Astrocyte of the hippocampus (primary cell): ENCODE measurements at places on chromosomes 5 and 9.

GRCh38 chr5:83931969-83932368 is 211.3 kb upstream of the HAPLN1 start:
- DNase-seq, result no peak

DNA sequence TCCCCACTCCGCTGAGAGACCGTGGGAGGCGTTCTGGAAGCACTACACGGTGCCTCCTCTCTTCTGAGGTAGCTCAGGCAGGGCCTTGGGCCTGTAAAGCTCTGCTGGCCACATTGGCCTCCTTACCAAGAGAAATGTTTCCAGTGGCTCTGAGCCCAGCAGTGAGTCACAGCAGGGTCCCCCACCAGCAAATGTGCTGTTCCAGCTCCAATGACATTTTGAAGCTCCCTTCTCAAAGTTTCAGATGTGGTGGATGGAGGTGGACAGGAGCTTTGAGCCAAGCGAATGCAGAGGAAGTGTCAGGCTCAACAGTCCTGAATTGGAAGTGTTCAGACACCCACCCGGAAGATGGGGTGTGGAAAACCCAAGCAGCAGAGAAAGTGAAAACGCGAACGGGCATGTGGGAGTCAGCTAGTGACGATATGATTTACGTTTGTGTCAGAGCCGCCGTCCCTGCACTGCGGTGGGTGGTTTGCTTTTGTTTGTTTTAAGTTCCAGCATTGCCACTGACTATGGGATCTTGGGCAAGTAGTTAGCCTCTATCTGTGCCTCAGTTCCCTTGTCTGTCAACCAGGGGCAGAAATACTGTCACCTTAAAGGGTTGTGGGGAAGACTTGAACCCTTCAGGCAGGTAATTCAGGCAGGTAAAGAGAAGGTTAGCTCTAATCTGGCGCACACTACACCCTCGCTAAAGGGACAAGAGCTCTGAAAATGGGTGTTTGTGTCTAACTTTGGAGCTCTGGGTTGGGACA is 38.2 kb downstream of the C5orf15 start:
- DNase-seq, result peak; percentile 86

DNA sequence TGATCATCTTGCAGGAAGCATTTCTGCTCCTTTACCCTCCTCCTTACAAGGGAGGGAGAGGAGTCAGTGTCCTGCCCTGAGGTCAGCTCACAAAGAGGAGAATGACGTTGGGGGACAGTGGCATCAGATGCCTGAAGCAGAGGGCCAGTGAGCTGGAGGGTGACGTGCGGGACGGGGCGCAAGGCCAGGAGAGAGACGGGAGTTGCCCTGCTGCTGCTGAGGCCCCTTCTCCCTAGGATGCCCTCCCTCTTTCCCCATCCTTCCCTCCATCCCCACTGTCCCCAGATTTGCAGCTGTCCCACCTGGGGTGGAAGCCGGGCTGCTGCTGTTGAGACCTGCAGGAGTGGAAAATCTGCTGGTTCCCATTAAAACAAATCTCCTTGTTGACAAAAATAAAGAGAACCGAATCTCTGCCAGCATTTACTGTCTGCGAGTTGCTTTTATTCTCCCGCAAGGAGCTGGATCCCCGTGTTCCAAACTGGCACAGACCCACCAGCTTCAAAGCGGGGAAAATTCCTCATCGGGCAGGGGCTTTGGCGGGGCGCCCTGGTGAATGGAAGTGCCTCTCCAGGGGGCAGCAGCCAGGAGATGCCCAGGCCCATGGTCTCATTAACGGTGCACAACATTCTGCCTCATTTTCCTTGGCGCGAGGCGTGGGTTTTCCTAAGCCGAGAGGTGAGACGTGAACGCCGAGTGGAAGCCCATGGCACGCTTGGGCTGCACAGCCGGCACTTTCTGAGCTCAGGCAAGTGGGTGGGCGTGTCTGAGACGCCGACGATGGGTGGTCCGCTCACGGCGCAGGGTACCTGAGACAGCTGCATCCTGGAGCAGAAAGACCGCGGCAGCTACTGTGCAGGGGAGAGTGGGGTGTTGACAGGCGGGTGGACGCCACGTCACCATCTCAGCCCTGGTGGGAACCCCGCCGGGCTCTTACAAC is 13.9 kb upstream of the COL5A1 start:
- peak; percentile 72 for DNase-seq

GRCh38 chr9:108002371-108002956 is 512.9 kb upstream of the KLF4 start:
- DNase-seq, result no peak

DNA sequence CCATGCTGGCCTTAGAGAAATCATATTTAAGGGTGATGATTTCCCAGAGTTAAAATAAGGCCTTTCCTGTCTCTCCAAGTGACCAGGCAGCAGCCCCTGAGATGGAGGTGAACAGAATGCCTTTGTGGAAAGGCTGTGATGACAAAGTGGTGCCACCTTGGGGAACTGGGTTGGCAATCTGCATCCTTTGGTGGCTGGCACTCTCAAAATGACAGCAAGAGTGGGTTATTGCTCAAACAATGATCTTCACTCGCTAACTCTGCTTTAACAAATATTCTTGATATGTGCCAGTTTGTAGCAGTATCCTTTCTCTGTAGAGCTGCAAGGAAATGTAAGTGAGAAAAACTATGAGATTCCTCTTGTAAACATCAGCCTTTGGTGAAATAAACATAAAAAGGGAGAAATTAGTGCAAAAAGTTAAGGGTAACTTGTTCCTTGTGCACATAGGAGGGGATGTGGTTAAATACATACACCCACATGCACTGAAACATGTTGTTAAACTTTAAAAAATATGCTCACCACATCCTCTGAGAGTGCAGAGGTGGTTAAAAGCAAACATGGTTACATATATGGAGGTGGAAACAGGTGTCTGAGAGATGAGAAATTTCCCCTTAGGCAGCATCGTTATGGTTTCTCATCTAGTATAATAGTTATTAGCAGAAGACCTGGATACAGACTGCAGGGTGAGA is 373.4 kb upstream of the CTNND2 start:
- no peak for DNase-seq
